CMK (cell line): ENCODE measurements at places on chromosomes 7 and 10.

DNA sequence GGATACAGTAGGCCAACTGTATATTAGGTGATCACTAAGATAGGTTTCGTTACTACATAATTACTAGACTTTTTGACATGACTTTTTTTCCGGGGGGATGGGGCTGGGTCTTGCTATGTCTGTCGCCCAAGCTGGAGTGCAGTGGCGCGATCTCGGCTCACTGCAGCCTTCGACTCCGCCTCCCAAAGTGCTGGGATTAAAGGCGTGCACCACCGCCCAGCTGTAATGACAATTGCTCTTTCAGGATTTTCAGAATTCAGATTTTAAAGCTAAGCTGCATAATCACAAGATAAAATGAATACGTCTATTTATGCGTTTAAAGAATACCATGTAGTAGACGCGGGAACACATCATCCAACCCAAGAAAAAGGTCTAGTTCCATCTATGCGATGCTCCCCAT, 982 bp downstream of the IDI1 start:
- no peak for DNase-seq

GRCh38 chr7:34242391-34242790, 337.1 kb downstream of the BMPER start:
- DNase-seq, result no peak

- DNase-seq, result no peak
Measured at GRCh38 chr7:116672596-116673456, 830 bp downstream of the MET start.

GRCh38 chr7:36658335-36659171, 65.7 kb downstream of the AOAH start:
- no peak for DNase-seq

GRCh38 chr10:62244785-62245467, 23.7 kb downstream of the RTKN2 start:
- DNase-seq, result no peak

- DNase-seq, result no peak
Measured at GRCh38 chr10:62095181-62096122, 173.2 kb downstream of the RTKN2 start.

- DNase-seq, result no peak
Measured at GRCh38 chr10:70561558-70561957, 41.0 kb downstream of the PRF1 start.

DNA sequence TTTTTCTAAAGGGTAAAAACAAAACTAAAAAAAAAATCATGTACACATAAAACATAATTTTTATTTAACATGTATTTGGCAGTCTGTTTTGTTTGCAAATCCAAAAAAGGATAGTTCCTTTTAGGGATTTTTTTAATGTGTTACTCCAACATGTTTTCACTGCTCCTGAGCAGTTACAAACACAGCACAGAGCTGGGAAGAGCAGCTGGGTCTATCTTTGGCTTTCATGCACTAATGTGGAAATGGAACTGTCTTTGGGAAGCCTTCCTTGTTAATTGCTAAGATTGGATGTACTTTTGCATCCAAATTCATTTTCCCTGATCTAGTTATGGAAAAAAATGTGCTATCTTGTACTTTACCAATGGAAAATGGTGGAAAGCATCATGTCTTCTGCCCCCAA, 1035.1 kb downstream of the CNTNAP2 start:
- no peak for DNase-seq

GRCh38 chr7:39528849-39529248, 37.4 kb upstream of the YAE1 start:
- no peak for DNase-seq

DNA sequence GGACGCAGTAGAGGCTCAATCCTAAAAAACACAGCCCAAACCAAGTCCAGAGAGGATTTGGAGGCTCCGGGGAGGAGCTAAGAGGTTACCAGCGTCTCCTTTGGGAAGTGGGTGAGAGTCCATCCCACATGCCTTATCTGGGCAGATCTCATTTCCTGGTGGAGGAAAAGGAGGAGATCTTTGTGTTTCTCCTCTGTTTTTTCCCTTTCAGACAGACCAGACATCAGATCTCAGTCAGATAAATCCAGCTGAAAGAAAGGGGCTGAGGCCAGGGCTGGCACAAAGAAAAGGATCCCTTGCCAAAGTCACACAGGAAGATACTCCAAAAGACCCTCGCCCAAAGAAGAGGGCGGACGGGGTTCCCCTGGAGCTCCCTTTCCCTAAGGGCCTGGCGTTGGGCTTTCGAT, 58.3 kb upstream of the COMTD1 start:
- DNase-seq, result no peak

DNA sequence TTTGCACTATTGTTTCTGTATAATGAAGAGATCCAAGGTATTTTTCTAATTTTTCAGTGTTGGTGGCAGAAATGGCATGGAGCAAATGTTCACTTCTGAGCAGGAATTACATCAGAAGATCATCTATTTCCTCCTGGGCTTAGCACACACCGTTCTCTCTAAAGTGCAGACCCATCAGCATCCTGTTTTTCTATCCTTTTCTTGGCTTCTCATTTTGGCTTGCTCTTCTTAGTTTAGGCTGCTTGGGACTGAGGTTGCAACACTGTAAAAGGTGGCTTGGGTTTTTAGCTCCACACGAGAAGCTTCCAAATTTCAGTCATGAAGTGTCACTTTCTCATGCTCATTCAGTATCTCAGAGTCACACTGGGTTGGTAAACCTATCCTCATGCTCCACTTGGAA, 79.9 kb upstream of the SMIM30 start:
- DNase-seq, result no peak

DNA sequence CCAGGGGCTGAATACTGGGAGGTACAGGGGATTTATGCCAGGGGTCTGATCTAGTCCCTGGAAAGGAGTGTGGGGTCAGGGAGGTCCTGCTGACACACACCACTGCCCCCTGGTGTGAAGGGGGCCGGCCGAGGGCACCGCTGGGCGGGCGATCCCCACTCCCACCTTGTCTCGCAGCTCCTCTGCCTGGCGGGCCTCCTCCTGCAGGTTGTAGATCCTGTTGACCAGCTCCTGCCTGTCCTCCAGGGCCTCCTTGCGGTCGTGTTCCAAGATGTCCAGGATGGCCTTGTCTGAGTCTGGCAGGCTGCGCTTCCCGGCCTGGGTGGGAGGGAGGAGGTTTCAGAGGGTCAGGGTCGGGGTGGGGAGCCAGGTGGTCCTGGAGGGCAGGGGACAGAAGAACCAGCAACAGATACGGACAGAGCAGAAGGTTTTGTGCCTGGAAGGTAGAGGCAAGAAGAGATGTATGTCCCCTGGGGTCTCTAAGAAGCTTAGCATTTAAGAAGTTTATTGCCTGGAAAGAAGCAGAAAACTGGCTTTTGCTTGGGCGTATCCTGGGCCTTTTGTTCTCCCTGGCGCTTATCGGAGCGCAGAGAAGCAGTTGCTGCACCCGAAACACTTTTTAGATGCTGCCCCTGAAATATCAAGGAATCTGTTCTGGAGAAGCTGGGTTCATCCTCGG, 94.5 kb upstream of the GNA12 start:
- no peak for DNase-seq

- DNase-seq, result no peak
Measured at GRCh38 chr10:125982260-125982948, 86.0 kb downstream of the FANK1 start.

- no peak for DNase-seq
Measured at GRCh38 chr7:125122173-125122572, 192.5 kb upstream of the POT1 start.

GRCh38 chr7:94590526-94591162, 65.3 kb downstream of the SGCE start:
- no peak for DNase-seq

GRCh38 chr7:106862317-106863089, 2.6 kb upstream of the PIK3CG start:
- DNase-seq, result no peak

DNA sequence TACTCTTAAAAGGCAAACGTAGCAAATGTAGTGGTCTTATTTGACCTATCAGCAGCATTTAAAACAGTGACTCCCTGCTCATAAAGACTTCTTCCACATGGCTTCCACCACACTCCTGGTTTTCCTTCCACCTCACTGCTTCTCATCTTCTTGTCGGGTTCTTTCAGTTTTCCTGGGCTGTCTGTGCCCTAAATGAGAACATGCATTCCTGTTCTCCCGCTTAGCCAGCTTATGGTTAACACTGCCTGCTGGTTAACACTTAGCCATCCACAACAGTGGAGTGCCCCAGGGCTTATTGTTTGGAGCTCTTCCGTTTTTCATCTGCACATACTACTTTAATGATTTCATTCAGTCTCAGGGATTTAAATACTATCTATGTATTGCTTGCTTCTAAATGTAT, 34.3 kb upstream of the EXOC6 start:
- DNase-seq, result no peak
